NCI-H774 (cell line): ENCODE measurements at places on chromosomes 11 and 22.

- peak; percentile 6 for DNase-seq
These were observed 74.8 kb upstream of the SLC22A12 start for GRCh38 chr11:64516226-64516625.

GRCh38 chr11:61484541-61484940, 24.0 kb upstream of the LRRC10B start:
- DNase-seq = no peak

GRCh38 chr11:1047595-1048156, 11.2 kb upstream of the MUC6 start:
- DNase-seq = no peak

GRCh38 chr11:75867778-75868374, 52.9 kb downstream of the UVRAG start:
- DNase-seq = peak; percentile 46

GRCh38 chr11:21323617-21324016, 654.2 kb downstream of the NELL1 start:
- no peak for DNase-seq

GRCh38 chr22:48883211-48883960, 944.3 kb downstream of the BRD1 start:
- no peak for DNase-seq

GRCh38 chr11:110525883-110526282, 96.1 kb downstream of the FDX1 start:
- peak; percentile 5 for DNase-seq

GRCh38 chr22:44891791-44892190, 118.0 kb downstream of the PHF21B start:
- DNase-seq = no peak

GRCh38 chr11:65661599-65662246, 993 bp downstream of the RELA start:
- no peak for DNase-seq

DNA sequence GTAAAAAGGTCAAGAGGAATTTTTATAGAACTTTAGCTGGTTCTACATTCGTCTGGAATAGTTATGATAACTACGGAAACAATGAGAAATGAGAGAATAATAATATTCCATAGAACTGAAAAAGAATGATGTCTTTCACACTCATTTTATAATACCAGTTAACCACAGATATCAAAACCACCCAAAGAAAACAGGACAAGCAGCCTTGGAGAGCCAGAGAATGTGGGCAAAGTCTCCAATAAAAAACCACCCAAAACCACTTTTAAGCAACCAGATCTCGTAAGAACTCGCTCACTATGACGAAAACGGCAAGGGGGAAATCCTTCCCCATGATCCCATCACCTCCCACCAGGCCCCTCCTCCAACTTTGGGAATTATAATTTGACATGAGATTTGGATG, 60.8 kb downstream of the ARHGAP32 start:
- no peak for DNase-seq
